ENCODE measurements at places on chromosomes 5 and 9.

DNA sequence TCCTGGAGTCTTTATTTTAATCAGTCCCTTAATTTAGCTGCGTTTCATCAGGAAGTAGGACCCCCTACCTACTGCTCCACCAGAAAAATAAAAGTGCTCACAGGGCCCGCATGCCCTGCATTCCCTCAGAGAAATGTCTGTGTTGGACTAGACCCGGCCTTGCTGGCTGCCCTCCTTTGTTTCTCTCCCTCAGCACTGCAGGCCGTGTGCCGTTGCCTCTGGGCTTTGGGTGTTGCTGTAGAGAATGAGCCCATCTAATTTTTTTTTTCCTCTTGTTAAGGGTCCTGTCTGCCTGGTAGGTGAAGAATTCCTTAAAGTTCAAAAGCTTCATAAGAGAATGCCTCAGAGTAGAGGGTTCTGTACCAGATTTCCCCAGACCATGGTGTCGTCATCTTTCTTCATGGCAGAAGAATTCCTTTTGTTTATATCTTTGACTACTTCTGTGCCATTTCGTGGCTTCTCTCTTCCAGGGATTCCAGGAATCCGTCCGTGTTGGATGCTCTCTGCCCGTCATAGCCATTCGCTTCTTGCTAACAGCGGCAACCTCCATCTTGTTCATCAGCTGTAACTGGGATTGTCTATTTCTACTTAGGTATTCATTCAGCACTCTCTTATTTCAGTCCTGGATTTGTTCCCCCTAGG lies 49.8 kb upstream of the ANGPTL2 start:
- peak; percentile 27 for DNase-seq

DNA sequence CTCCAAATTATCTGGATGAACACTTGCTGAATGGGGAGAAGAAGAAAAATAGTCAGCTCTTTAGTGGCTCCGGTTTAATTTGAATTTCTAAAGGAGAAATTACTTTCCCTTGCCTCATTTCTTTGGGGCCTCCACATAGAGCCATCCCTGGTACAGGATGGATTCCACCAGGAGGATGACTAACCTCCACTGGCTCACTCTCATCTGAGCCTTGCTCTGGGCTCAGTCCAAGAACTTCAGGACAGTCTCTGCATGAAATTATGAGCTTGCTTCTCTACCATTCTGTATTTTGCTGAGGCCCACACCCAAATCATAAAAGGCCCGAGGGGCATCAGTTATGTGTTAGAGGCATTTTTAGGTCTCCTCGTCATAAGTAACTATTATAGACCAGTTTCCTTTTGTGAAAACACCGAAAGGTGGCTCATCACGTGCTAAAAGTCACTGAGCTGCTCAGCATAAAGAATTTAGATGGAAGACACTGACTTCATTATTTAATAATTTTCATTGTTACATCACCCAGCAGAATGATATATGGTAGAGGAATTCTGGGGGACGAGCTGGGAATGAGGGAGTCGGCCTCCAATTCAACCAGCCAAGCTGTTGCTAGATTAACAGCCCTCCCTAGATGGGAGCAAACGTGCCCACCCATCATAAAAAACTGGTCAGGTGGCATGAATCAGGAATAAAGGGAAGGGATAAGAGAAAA lies 222.1 kb downstream of the TARS1 start:
- peak; percentile 51 for DNase-seq

DNA sequence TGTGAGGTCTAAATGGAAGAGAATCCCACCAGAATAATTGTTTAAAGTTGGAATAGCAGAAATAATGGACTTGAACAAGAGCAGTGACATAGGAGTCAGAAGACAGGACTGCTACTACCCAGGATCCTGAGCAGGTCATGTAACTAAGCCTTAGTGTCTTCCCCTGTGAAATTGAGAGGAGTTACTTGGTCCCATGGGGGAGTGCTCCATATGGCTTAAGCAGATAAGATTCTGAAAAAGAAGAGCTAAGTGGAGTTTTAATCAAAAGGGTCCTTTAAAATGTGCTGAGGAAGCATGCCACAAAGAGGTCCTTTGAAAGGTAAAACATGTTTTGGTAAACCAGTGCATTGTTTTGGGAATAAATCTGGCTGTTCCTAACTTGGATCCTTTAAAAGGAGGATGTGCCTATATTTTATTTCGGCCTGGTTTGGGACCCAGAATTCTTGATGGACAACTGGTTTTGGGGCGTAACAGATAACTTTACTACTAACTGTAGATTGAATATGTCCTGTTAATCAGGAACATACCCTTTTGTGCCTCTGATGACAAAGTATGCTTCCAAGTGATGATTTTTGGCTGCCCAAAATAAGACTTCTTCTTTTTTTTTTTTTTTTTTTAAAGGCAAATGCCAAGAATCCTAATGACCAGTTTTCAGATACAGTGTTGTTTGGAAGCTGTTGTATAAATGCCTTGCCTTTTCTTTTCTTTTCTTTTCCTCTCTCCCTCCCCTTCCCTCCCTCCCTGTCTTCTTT lies 5.7 kb downstream of the RCL1 start:
- DNase-seq = no peak

GRCh38 chr5:172175263-172175719 lies 12.7 kb downstream of the STK10 start:
- DNase-seq = no peak

DNA sequence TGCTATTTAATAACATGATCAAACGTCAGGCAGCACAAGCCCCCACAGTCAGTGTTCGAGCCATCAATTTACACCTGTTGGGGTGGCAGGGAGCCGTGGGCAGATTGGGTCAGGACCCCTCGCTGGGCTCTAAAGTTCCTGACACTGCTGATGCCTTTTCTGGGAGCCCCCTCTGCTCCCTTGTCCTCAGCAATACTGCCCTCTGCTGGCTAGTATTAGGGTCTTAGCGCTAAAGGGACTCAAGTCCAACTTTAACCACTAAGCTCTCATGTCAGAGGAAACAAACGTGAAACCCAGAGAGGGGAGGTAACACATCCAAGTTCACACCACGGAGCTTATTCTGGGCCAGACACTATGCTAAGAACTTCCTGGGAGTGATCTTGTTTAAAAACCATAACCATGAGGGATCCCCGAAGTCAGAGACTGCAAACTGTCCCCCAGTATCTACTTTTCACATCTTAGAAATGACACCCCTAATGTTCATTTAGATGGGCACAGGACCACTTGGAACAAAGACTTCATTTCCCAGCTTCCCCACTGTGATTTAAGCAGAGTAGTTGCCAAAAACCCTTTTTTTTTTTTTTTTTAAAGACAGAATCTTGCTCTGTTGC lies 20.4 kb downstream of the ANKS6 start:
- DNase-seq = peak; percentile 42

DNA sequence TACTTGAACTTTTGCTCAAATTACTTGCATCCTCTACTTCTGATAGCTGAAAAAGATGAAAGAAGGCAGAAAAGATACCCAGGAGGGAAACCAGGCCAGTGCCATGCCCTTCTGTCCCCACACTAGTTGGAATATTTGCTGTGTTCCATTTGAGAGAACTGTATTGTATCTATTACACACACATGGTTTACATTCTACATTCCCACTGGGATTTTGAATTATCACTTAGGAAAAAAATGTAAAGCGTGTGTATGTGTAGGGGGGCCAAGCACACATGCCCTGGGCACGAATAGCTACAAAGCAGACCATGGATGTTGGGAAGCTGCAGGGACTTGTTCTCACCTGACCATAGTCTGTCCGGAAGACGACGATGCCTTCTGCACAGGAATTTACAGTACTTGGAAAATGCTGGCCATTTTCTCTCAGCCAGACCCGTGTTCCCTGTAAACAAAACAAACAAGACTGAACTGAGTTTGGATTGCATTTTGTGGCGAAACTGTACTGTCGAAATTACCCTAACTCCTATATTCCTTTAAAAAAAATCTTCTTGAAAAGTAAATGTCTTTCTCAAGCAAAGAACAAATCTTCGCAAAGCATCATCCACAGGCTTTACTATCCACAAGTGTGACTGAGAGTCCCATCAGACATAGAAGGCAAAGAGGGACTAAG lies 58.7 kb downstream of the MYO10 start:
- no peak for DNase-seq

DNA sequence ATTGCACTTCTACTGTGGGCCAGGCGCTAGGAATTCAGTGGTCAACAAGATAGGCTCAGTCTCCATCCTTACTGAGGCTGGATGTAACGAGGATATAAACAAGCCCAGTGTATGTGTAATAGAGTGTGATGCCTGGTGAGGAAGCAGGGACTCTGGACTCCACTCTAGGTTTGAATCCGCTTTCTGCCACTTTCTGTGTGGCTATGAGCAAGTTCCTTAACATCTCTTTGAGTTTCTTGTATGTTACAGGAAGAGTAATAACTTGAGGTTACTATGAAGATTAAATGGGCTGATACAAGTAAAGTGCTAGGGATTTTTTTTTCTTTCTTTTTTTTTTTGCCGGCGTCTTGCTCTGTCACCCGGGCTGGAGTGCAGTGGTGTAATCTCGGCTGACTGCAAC lies 12.4 kb downstream of the DOCK2 start:
- peak; percentile 45 for DNase-seq

- DNase-seq = no peak
Observed at GRCh38 chr5:138972836-138973235, 97.7 kb upstream of the LRRTM2 start.

GRCh38 chr5:58545912-58546311 lies 37.0 kb upstream of the RAB3C start:
- no peak for DNase-seq

DNA sequence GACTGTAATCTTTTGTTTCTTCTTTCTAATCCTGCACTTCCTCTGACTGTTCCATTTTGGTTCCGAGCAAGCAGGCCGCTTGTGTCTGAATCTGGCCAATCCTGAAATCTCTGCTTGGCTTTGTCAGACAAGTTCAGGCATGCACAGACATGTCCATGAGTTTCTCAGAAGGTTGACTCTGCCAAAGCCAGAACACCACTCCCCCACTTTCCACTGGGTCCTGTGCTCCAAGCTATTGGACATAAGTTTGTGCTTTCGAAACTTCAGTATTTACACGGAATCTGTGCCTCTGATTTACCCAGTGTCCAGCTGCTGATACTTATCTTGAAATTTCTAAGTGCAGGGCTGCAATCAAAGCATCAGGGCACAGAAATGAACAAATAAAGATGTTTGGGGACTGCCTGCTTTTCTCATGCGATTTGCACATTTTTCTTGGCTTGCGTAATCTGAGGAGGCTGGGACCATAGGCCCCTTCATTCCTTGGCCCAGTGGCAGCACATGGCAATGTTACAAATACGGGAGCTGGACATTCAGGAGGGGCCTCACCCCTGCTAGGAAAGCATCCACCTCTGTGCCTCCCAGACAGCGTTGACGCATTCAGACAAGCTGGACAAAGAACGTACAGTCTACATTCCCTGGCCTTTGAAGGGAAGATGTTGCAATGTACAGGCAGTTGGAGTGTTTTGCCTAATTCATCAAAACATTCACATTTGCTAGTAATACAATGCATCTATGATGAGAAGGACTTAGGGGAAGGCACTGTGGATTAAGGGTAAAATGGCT lies 209.2 kb upstream of the PAPPA start:
- DNase-seq = peak; percentile 100

GRCh38 chr5:11851965-11852716 lies 52.1 kb downstream of the CTNND2 start:
- peak; percentile 56 for DNase-seq

DNA sequence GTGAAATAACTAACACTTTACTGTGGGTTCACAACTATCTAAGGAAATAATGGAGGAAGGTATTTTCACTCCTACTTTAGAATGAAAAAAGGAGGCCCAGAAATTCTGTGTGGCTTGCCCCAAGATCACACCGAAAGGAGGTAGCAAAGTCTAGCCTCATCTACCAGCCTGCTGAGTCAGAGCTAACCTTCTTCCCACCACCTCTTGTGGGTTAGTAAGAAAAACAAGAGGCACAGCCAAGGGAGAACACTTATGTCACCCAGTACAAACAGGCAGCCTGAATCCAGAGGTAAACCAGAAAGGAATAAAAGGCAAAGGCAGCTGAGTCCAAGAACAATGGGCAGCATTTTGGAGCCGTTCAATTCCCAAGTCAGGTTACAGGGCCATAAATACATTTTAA lies 91.9 kb upstream of the RASEF start:
- DNase-seq = peak; percentile 92

GRCh38 chr5:178774446-178774845 lies 44.0 kb upstream of the ZNF354A start:
- DNase-seq = no peak

DNA sequence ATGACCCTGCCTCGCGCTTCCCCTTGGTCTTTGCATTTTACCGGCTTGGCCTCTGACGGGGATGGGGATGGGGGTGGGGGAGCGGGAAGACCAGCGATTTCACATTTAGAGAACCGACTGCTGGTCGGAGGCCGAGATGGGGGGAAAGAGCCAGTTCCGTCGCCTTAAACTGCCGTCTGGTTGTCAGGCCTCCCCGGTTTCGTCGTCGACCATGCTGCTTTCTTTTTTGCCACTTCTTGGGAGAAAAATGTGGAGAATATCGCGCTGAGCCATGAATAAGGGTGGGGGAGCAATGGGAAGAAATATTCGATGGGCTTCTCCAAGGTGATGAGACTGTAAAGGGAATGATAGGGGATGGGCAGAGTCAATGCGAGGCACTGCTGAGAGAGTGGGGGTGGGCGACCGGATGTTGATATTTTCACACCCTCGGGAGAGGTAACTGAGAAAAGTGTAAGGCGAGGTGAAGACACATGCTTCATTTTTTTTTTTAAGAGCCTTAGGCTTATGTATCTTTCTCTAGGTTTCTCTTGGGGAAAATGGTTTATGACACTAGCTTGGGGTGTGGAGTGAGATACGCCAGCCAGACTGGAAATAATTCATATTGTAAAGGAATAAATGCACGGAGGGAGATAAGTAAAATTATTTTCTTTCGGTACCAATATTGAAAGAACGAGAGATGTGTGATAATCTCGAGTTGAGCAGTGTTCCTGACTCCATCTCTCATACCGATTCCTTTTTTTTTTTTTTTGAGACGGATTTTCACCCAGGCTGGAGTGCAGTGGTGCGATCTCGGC lies 1.1 kb downstream of the KIF2A start:
- peak; percentile 34 for DNase-seq

DNA sequence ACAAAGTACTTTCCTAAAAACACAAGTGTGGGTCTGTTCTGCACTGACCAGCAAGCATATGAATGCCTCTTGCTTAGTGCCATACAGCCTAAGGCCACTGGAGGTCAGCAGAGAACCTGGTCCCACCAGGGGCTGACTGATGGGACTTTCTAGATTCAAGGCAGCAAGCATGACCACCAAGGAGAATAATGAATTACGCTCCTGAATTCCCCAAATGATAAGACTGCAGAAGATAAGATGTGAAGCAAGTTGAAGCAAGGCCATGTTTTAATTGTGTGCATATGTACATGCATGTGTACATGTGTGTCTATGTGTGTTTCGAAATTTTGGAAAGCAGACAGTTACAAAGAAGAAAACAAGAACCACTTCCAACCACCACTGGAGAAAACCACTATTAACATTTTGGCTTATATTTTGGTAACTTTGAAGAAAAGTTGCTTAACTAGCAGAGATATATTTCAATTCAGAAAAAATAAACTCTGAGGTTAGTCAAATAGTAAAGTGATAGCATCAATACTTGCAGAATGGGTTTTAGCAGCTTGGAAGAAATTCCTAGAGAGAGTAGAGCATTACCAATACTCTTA lies 70.5 kb downstream of the ERP44 start:
- peak; percentile 45 for DNase-seq

Measured in astrocyte (in vitro differentiated cells and primary cell).